ENCODE measurements at places on chromosomes 6 and 20.

DNA sequence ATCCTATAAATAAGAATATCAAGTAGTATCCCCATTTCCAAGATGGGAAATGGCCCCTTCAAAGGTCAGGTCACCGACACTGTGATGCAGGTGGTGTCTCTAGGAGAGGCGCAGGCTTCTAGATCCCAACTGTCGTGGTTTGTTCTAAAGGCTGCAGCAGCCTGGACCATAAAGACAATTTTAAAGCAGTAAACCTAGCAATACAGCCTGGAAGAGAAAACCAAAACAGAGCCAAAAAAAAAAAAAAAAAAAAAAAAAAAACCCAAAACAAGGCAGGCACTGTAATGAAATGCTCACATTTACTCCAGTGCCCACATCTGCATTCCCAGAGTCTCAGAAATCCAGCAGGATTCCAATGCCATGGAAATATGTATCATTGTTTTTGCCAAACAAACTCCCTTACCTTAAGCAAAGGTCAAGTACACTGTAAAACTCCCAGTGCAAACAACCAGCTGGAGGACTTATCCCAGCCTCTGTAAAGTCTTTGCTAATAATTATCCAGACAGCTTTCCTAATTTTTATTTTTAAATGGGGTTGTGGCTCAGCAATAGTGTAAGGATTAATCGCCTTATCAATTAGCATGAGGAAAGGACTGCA, 98.2 kb downstream of the PSMG4 start:
- DNase-seq = no peak

- DNase-seq = no peak
Measured at GRCh38 chr6:124868481-124868880, 93.8 kb upstream of the RNF217 start.

DNA sequence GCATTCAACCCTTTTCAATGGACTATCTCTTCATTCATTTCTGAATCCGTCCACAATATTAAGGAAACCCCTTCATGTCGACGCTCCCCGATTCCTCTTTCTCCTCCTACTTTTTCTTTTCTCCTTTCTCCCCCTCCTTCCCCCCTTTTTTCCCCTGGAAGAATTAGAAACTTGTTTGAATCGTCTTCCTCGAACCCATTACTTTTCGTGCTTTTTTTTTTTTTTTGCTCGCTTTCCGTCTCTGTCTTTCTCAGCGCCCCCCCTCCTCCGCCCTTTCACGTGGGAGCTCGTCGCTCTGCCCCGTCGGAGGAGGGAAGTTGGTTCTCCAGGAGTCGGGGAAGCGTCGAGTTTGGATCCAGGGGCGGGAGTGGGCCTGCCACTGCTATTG, 2.3 kb upstream of the NKX2-2 start:
- DNase-seq = no peak

DNA sequence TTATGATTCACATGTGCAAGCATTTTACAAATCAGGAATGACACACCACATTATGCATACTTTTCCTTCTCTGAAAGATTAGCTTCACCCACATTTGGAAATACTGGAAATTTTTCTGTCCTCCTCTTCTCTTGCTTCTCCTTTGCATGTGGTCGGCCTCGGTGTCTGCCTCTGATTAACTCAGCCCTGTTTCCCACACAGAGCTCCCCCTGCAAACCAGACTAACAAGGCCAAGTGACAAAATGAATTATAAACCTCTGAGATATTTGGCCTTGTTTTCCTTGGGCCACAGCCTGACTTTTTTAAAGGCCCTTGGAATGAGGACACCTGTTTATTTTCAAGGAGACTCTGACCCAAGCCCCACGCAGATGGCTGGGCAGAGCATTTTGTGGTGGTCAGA, 9.0 kb upstream of the CCN6 start:
- DNase-seq = peak; percentile 74

- no peak for DNase-seq
Measured at GRCh38 chr6:163999475-164000125, 585.1 kb downstream of the QKI start.
